ENCODE measurements at places on chromosomes 5 and 9. TPM values are rescaled to one million over a fixed set of nuclear protein-coding genes. Genes with fewer than 3 reads are reported as not detected.

COL23A1 gene
- 0.16 TPM for total RNA-seq

NSG2 gene
- 565 TPM for total RNA-seq

GDF9 gene
- 1.9 TPM for total RNA-seq

C9orf50 gene
- total RNA-seq, result not detected

DNA sequence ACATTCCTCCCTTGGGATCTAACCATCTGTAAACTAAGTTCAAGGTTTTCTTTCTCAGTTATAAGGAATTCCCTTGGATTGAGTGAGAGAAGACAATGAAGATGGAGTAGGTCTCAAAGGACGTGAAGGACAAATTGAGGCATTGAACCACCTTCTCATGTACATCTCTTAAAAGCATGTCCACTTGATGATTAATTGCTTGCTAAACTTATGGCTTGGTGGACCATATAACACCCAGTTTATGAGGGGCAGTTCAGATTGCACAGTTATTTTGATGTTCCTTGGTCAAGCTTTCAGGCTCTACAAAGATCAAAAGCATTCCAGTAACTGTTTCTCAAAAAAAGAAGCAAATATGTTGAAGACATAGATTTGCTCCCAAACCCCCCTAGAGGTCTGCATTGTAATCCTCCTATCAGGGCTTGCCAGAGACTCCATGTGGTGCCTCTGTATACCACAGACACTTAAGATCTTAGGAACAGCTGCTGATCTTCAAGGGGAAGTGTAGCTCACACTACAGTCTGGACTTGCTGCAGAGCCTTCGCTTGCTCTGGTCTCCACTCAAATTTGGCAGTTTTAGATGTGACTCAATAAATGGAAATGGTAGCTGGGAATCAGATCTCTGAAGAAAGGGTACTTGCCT lies 56.9 kb upstream of the ALDH1A1 start:
- DNase-seq, result no peak

- no peak for DNase-seq
These were observed 21.8 kb downstream of the C5orf22 start for GRCh38 chr5:31553863-31554262.

- DNase-seq, result no peak
These were observed 125.6 kb downstream of the PAPPA start for GRCh38 chr9:116279230-116279629.

DNA sequence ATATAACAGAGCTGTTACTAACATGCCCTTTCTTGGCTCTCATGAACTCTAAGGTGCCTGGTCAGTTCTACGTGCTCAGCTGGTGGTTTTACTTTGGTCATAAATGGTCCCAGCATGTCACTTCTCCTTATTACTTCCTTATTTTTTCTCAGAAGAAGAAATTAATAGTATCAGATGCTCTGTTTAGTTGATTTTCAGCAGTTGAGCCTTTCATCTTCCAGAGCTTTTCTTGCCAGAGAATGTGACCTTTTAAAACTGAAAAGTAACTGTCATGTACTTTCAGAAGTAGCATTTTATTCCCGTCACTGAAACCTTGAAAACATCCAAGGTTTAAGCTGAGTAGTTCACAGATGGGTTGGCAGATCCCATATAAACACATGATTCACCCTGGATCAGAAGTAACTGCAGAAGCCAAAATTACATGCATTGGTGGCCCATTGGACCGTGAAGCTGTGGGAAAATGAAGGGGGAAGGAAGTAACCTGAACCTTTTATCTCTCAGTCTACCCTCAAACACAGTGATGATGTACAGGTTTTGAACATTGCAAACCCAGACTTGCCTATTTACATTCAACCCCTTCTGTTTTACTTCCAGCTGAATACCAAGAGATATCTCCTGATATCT lies 50.5 kb downstream of the HACD4 start:
- DNase-seq, result peak; percentile 6

DNA sequence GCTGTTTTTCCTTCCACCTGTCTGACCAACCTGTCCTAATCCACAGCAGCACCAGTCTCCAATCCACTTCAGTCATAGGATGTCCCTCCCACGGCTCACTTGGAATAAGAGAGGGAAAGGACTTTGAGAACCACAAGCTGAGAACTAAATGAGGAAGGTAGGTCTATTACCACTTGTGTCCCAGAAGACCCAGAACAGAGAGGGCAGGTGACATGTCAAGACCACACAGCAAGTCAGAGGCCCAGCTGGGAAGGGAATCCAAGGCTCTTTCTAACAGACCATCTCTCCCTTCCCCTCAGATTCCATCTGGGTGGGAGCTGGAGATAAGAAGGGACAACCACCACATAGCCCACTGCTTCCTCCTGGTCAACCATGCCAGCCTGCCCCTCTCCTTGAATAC lies 14.6 kb downstream of the ANXA6 start:
- no peak for DNase-seq
